AG10803 (cell line): ENCODE measurements at places on chromosomes 5 and 9.
A peak's percentile ranks its signal among the peaks of the same experiment; 100 is the strongest.

DNA sequence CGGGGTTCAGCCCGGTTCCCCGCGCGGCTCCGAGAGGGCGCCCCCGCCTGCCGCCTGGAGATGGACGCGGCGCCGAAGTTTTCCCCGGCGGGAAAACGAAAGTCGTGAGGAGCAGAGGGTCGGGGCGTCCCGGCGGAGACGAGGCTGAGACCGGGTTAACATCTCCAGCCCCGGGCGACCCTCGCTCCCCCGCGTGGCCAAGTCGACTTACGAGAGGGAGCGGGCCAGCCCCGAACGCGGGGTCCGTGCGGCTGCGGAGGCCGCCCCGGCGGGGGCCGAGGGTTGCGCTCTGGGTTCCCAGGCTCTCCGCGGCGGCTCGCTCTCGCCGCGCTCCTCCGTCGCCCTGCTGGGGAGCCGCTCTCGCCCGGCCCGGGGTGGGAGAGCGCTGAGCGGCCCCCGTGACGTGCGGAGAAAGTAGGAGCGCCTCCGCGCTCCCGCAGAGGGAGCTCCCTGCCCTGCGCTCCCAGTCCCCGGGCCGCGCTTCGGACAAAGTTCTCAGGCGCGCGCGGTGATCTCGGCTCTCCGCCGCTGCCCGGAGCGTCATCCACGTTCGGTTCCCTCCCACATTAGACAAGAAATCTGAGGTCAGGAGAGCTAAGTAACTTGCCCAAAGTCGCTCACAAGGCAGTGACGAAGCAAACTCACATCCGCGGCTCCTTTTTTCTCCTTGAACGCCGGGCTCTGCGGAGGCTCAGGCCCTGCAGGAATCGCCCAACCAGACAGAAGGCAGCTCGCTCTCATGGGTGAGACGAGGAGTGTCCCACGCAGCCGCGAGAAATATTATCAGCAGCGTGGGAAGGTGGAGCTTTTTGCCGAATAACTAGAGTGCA lies 1.2 kb upstream of the GCNT4 start:
- DNase-seq: peak; percentile 84

DNA sequence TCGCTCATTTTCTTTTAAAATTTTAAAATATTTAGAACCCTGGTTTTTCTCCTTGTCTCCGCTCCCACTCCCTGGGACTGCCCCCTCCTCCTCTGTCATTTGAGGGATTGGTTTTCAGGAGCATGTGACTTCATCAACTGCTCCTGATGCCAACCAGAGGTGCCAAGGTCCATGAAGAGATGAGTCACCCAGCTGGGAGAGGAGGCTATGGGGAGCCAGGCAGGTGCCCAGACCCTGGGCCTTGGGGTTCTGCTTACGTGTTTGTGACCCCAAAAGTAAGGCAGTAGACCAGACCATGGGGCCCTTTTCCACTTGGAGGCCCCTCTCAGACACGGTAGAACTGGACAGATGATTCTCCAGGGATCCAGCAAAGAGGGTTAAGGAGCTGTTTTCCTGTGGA lies 167.0 kb downstream of the FGF18 start:
- DNase-seq: no peak

- no peak for DNase-seq
These were observed 288.4 kb downstream of the CAAP1 start for GRCh38 chr9:26604076-26604662.

GRCh38 chr5:135371622-135372232 lies 27.3 kb downstream of the MACROH2A1 start:
- peak; percentile 78 for DNase-seq

DNA sequence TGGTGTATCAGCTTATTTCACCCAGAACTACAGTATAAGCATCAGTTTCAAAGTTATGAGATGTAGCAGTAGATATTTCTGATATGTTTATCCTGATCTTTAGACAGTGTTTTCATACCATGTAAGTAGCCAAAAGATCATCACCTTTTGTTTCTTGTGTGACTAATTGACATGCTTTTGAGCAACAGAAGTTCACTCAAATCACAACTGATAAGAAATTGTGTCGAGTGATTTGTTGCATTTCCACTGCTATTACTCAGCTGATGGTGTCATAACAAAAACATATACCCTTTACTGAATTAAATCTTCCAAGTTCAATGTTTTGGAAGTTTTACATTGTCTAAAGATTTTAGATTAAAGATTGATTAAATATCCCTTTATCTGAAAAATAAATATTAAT lies 324.5 kb downstream of the TUSC1 start:
- no peak for DNase-seq
